ENCODE measurements at places on chromosomes 16 and 17.

- no peak for DNase-seq
Observed at GRCh38 chr16:568401-569258, 1.1 kb upstream of the PIGQ start.

DNA sequence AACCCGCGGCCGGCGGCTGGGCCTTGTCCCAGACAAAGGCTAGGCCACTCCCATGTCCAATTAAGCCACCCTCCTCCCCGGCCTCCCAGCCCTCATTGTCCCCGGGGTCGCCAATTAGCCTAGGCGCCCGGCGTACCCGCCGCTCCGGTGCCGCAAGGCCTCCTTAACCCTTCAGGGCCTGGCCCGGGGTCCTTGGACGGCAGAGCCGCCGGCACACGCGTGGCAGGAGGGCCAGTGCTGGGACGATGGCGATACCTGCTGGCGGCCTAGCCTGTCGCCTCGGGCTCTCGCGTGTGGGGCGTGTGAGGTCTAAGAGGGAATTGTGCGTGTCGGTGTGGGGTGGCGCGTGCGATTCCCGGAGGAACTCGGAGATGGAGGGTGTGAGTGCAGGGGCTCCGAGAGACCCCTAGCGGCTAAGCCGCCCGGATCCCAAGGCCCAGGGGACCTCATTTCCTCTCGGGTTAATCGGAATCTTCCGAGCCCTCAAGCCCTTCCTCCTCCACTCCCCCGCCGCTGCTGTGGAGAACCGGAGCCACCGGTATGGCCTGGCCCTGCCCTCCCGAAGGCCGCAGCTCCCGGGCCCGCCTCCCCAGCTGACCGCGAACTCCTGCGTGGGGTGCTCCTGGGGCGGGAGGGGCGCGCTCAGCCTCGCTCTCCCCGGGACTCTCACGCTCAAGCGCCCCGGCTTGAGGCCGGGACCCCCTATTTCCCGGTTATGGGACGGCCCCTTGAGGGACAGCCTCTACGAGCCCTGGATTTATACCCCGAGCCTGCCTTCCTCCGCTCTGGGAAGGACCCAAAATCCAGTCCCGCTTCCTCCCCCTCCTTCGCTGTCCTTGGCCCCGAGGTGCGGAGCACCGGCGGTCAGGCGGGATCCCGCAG, 11.9 kb downstream of the TBX2 start:
- DNase-seq: no peak

DNA sequence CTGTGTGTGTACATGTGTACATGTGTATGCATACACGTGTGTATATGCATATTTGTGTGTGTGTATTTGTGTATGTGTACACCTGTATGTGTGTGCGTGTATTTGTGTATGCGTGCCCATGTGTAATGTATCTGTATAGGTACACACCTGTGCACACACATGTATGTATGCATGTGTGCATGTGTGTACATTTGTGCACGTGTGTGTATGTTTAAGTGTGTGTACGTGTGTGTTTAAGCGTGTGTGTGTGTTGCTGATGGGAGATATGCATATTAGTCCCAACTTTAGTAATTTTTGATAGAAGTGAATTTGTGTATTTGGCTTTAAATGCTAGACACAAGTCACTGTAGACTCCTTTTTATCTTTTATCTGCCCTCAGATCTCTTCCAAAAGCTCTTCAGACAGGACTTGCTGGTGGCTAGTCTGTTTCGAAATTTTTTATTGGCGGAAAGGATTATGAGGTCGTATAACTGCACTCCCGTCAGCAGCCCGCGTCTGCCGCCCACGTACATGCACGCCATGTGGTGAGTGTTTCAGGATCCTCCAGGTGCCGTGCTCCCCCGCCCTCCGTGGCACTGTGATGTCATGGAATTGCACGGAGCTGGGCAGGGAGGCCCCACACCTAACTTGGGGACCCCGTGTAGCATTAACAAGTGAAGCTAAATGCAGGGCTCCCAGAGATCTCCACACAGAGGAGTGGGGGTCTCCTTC, 168.8 kb upstream of the CHMP6 start:
- no peak for DNase-seq

DNA sequence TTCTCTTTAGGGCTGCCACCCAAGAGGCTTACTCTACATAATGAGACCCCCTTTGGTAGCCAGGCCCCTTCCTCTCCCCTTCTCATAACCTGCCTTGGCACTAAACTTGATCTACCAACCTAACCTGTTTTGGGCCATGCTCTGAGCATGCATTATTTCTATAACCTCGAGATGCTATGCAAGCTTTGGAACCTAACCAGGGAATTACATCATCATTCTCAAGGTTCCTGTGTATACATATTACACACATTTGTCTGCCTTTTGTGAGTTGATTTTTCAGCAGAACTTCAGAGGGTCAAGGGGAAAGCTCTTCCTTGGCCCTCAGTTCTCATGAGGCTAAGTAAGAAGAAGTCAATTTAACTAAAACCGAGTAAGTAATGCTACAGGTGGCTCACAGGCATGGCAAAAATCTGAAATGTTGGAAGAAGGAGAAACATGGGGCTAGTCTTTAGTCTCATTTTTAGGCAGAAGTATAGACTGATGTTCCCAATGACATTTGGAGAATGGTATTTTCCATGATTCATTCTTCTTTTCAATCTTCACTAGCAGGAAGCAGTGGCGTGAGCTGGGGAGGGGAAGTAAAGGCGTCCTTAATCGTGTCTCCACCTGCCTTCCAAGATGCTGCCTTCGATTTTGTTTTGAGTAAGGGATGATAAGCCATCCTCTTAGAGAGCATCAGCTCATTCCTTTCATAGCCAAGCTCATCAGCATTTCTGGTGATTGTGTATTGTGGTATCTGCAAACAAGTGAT, 308.4 kb downstream of the ABCC12 start:
- DNase-seq: no peak

DNA sequence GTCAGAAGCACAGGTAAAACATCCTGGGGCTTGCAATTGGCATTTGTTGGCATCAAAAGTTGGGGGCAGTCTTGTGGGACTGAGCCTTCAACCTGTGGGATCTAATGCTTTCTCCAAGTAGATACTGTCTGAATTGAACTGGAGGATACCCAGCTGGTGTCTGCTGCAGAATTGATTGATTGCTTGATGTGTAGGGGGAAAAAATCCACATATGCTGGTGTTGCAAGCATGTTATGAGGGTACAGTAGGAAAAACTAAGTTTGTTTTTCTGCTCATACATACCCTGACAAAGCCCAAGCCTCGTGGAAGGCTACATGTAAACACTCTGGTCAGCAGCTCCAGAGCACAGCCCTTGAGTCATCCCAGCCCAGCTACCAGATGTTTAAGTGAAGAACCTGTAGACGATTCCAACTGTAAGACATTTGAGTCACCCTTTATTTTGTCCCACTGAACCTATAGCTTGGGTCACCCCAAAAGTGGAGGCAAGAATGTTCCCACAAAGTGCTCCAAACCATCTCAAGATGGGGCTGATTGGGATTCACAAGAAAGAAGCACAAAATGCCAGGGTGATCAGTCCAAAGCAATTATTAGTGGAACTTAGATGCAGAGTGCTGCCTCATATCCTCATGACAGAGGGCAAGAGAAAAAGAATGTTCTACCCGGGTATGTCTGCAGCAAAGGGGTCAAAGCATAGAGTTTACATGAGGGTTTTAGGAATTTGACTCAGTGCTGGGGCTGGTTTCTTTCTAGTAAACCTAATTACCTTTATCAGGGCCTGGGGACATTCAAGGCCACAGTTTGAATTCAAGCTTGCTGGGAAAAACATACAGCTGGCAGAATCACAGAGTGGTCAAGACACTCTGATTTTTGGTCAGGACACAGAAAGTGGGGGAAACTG, 9.6 kb upstream of the APPBP2 start:
- DNase-seq: no peak

DNA sequence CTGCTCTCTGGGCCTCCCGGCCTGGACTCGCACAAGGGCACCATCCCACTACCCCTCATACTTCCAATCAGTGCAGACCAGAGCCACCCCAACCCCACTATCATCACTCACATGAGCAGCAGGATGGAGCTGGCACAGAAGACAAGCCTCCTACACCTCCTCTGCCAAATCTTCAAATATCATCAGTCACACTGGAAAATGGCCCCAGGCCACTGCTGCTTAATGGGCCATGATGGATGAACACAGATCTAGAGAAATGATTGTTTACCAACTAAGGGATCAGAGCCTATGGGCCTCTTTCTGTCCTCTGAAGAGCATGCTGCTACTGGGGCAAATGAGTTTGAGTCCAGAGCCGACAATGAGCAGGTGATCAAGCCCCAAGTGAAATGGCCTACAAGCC, 165.5 kb downstream of the GRIN2A start:
- no peak for DNase-seq

- DNase-seq: no peak
Observed at GRCh38 chr16:84484579-84485254, 19.7 kb downstream of the MEAK7 start.

DNA sequence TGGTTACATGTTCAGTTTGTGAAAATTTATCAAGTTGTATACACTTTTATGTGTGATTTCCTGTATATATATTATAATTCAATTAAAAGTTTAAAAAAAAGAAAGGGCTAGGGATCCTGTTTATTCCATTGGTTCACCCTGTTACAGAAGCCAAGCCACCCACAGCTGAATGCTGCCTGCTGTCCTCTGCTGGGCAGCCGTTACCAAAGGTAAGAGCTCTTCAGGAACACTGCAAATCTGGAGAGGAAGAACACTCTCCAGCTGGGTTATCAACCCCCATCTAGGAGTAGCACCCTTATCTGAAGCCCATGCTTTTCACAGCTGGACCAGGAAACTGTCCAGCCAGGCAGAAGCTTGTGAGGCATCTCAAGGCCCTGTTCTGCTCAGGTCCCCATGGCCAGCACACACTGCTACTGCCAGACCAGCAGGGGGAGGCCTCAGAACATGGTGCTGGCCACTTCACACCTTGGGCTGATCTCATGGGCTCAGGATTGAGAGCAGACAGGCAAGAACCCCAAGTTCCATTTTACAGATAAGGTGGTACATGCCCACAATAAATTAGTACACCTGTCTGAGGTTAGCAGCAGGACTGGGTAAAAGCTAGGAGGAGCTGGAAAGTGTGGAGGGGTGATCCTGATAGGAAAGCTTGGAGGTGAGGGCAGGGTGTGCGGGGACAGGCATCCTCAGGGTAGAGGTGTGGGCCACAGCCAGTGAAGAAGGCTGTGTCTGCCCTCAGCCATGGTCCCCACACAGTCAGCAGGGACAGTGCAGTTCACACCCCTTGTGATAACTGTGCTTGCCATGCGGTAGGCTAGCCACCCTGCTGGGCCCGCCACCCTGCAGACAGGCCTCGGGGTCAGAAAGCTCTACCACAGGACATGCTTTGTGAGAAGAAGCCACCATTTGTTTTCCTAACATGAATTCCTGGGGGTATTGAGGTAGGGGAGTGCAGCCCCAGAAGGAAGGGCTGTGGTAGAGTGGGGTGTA, 54.3 kb upstream of the SREBF1 start:
- no peak for DNase-seq

DNA sequence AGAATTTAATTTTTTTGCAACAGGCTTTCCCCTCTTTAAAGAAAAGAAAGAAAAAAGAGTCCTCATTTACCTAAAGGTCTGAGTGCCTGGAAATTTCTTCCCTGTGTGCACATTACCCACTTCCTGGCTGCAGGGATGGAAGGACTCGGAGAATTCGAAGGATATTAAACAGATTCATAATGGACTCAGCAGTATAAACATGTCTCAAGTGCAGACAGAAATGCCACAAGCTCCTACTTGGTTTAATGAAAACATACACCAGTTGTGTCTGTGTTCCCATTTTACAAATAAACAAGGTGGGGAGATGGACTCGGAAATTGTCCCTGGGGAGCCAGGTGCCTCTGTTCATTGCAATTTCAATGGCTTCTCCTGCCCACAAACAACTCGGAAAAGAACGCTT, 47.2 kb downstream of the MEOX1 start:
- no peak for DNase-seq

DNA sequence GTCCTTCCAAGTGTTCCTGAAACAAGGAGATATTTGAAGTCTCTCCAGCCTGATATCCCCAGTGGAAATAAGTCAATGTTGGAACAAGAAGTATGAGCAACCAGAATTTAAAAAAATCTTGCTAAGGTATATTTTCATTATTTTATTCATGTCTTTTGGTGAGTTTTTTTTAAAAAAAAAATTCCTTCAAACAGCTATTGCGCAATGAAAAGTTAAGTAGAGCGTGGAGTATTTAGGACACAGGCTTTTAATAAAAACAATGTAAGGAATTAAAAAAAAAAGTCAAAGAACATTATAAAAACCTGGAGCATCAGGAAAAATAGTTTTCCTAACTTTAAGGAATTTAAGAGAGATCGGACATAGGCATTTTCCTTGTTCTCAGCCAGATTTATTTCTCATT, 940.4 kb downstream of the KCNJ2 start:
- no peak for DNase-seq

GRCh38 chr17:3798273-3799180, 2.5 kb downstream of the ITGAE start:
- DNase-seq: no peak

GRCh38 chr16:10897134-10897533, 20.1 kb downstream of the CIITA start:
- DNase-seq: no peak

GRCh38 chr17:14461227-14461548, 160.3 kb downstream of the HS3ST3B1 start:
- no peak for DNase-seq

DNA sequence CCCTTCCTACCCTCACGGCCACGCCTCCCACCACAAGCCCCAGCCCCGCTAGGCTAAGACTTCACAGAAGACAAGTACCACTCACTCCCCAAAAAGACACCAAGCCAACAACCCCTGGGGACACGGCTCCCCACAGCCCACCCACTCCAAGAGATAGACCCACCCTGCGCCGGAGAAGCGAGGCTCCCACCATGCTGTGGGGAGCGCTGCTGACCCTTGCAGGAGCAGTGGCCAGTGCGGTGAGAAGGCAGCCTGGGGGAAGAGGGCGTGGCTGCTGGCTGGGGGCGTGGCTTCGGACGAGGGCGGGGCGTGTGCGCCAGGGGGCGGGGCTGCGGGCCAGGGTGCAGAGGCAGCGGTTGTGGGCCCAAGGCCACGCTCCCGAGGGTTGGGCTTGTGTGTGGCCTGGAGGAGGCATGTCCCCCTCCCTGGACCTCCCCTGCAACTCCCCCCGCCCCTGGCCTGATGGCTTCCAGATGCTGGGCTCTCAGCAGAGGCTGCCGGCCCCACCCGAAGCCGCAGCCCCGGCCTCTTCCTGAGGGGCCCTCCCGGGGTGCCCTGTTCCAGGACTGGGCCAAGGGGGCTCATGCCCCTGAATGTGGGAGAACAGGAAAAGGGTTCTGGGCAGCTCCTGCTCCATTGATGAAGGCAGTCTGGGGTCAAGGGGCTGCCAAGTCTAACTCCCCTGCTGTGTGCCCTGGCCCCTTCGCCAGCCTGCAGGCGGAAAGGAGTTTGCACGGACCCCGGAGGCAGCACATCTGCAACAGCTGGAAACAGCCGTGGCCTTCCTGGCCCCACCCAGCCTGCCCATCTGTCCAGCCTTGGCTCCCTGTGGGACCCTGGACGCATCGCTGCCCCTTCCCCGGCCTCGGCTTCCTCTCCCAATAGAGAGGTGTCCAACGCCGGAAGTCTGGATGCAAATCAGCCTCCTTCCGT, 9.1 kb downstream of the TFAP4 start:
- no peak for DNase-seq

- no peak for DNase-seq
Observed at GRCh38 chr17:46158323-46159296, 34.6 kb downstream of the KANSL1 start.

GRCh38 chr16:8622315-8622656, 788 bp downstream of the METTL22 start:
- no peak for DNase-seq

Data from stimulated activated CD8-positive, alpha-beta memory T cell treated with anti-CD3 and anti-CD28 coated beads, Interleukin-12 subunit alpha, Interleukin-12 subunit beta, amount 100 ng/mL, for 4 hours (primary cell).